ENCODE measurements at places on chromosomes 3 and 15.

GRCh38 chr3:15206662-15207576 lies 873 bp downstream of the CAPN7 start:
- DNase-seq: peak; percentile 52

- DNase-seq: no peak
Observed at GRCh38 chr3:109887293-109887692, 549.9 kb upstream of the DPPA4 start.

GRCh38 chr15:75051711-75052110 lies 28.3 kb downstream of the PPCDC start:
- DNase-seq: no peak

- no peak for DNase-seq
Observed at GRCh38 chr3:15724446-15724845, 73.3 kb downstream of the ANKRD28 start.

GRCh38 chr3:102529452-102529851 lies 94.6 kb downstream of the ZPLD1 start:
- no peak for DNase-seq

- DNase-seq: peak; percentile 50
Observed at GRCh38 chr3:62558549-62559112, 185.3 kb upstream of the FEZF2 start.

- no peak for DNase-seq
Observed at GRCh38 chr15:45146405-45146804, 16.6 kb downstream of the DUOX1 start.

- DNase-seq: peak; percentile 23
Observed at GRCh38 chr3:53226841-53227407, 28.9 kb downstream of the TKT start.

DNA sequence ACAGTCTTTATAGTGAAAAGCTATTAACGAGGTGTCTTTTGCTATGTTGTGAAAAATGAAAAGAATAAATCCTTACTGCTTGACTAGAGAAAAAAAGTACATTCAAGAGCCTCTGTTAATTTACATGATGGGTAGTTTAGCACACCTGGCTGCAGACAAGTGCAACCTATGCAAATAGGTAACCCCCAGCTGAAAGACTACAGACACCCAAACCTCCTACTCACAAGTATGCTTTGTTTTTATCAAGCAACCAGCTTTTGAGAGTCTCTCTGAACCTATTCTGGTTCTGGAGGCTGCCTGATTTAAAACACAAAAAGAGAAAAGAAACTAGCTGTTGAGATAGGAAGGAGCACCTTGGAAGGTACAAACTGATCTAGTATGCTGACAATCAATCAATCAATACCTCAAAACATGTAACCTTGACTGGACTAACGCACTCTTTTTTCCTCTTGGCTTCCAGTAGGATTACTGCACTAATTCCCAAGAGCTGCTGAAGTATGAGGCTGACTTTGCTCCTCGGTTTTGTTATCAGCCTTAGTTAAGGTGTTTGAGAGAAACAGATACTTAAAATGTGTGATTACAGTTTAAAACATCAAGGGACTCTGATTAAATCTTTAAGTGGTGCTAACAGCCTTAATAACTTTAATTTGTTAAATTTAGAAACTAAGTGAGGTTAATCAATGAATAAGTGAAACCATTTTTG lies 63.6 kb downstream of the OSBPL10 start:
- DNase-seq: no peak

- DNase-seq: no peak
Observed at GRCh38 chr15:63340353-63340752, 41.3 kb downstream of the CA12 start.

DNA sequence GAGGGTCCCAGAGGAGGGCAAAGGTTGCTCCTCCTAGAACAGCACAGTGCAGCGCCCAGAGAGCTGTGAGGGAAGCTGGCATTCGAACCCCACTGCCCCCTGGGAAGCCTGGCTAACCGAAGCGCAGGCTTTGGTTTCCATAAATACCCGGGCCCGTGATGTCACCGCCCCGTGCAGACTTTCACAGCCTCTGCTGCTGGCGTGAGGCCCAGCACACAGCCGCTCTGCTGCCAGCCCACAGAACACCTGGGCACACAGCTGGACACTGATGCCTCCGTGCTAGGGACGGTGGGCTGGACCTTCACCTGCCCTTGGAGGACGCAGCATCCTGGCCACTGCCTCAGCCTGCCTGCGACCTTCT lies 1.0 kb downstream of the IQSEC1 start:
- DNase-seq: peak; percentile 73

DNA sequence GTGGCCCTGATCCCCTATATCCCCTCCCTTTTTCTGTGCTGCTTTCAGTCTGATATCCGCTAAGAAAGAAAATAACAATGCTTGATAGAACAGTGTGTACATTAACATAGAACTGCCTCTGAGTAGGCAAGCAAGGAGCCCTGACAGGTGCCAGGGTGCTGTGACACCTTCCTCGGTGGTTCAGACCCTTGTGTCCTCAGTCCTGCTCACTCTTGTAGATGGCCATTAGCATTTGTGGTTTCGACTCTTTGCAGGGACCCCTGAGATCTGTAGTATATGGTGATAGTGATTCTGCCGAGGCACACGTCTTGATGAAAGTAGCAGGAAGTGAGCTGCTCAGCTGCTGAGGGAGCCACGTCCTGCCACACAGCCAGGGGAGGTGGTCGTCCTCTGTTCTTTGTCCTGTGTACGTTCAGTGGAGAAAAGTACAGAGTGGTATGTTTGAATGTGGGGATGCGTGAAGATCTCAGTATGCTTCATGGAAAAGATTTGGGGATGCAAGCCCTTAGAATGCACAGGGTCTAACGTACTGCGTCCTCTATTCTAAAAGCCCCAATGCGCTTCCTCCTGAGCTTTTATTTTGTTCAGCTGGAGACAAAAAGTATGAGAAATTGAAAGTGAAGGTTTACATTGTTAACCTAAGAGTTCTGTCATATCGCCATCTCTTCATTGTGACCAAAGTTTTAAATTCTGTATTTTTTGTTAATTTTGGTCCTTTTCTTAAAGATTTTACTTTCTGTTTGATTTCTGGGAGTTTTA lies 35.4 kb downstream of the PXYLP1 start:
- peak; percentile 25 for DNase-seq

DNA sequence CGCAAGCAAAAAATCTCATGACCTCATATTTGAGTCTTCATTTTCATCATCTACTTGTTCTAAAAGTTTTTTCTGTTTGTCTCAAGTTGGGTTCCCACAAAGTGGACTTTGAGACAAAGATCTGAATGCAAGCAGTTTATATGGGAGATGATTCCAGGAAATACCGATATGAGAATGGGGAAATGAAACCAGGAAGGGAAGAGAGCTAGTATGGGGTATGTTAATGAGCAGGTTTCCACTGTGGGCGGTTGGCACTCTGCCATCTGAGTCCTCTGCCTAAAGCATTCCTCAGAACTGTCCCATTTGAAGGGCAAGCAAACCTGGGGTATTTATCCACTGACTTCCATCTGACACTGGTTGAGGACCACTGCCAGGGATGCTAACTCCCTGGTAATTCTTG lies 8.8 kb downstream of the ADPRH start:
- no peak for DNase-seq

GRCh38 chr3:158443632-158444031 lies 127.4 kb upstream of the MLF1 start:
- DNase-seq: no peak

GRCh38 chr3:69031635-69032034 lies 18.2 kb upstream of the EOGT start:
- no peak for DNase-seq

DNA sequence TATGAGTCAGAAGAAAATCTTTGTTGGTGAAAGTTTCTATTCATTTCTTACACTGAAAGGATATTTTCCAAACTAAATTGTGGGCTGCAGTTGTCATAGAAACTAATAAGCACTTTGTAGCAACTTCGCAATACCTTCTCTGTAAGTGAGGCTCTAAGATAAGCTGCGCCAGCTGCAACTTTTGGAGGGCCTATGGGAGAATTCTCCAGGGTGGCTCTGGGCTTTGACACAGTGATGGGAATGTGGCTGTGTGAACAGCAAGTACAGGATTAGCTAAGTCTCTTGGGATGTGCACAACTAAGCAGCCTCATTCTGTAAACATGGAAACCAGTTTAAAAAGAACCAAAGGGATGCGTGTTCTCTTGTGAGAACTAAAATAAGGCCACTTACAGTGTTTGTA lies 124.6 kb upstream of the SGO1 start:
- peak; percentile 63 for DNase-seq
